ENCODE measurements at places on chromosomes 11 and 22.
A peak's percentile ranks its signal among the peaks of the same experiment; 100 is the strongest.

GRCh38 chr11:79671401-79671800 is 230.6 kb upstream of the TENM4 start:
- DNase-seq: no peak

DNA sequence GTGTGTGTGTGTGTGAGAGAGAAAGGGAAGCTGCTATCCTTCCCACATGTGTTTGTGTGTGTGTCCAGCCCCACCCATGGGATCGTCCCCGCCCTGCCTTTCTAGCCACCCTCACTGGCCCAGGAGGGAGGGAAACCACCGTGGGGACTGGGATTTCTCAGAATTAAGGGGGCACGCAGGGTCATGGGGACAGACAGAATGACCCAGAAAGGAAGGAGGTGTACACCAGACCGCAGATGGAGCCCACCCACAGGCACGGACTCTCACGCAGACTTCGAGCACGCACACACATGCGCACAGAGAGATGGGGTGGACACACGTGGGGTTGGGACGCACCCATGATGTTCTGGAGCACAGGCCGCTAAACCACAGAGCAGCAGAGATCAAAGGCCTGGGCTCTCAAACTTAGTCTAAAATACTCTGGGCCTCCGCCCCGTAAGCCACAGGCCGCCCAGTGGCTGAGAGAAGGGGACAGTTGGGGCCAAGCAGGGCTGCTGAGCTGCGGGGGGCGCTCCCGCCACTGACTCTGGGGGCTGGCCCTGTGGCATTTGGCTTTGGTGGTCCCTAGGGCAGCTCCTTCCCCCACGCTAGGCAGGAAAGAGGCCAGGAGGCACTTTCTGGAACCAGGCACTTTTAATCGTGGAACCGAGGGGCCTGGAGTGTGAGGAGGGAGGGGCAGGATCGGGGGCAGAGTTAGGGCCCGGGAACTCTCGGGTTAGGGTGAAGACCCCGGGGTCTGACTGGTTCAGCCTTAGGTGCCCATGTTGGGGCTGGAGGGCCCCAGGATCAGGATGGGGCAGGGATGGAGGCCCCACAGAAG is 1.5 kb downstream of the IFITM5 start:
- DNase-seq: no peak

- no peak for DNase-seq
Measured at GRCh38 chr11:133181667-133182066, 350.6 kb downstream of the OPCML start.

DNA sequence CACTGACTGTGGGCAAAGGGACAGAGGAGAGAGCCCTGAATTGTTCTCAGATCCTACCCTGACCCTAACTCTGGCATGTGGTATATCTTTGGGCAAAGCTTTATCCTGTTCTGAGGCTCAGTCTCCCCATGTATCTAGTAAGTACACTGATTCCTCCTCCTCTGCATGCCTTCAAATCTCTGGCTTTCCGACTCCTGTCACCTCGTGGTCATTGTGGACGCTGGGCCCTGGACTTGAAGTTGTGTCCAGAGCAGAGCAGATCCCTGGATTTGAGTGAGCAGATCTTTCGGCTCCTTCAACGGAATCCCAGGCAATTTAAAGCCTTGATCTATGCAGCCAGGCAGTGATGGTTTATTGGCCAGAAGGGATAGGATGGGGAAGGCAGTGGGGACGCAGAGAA is 3.0 kb downstream of the MOGAT2 start:
- no peak for DNase-seq

GRCh38 chr11:57294225-57295131 is 30.3 kb downstream of the TNKS1BP1 start:
- no peak for DNase-seq

- DNase-seq: no peak
Measured at GRCh38 chr11:75498556-75499255, 27.0 kb downstream of the GDPD5 start.

DNA sequence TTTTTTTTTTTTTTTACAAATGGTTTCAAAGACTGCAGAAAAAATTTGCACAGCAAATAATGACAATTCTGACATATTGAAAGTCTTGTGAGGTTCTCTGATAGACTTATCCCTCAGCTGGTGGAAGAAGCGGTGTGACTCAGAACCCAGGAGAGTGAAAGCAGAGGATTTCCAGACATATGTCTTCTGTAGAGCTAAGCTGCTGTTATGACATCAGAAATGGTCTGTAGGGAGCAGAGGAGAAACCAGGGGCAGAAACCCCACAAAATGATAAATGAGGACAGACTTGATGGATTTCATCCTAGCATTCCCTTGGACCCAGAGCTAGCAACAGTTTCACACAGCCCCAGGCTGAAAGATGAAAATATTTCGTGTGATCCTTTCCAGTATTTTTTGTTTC is 582.6 kb downstream of the METTL15 start:
- no peak for DNase-seq

- no peak for DNase-seq
Measured at GRCh38 chr22:29031227-29032011, 30.2 kb downstream of the C22orf31 start.

DNA sequence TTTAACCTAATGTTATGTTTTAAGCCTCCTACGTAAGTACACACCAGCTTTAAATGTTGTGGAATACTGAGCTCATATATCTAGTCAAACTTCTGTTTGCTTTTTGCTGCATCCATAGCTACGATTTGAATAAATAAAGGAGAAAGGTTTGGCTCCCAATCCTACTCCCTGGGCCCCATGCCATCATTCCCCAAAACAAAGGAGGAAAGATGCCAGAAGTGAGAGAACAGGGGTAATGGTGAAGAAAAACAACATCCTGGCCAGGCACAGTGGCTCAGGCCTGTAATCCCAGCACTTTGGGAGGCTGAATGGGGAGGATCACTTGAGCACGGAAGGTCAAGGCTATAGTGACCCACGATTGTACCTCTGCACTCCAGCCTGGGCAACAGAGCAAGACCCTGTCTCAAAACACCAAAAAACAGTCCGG is 26.5 kb downstream of the SCGB1A1 start:
- no peak for DNase-seq

DNA sequence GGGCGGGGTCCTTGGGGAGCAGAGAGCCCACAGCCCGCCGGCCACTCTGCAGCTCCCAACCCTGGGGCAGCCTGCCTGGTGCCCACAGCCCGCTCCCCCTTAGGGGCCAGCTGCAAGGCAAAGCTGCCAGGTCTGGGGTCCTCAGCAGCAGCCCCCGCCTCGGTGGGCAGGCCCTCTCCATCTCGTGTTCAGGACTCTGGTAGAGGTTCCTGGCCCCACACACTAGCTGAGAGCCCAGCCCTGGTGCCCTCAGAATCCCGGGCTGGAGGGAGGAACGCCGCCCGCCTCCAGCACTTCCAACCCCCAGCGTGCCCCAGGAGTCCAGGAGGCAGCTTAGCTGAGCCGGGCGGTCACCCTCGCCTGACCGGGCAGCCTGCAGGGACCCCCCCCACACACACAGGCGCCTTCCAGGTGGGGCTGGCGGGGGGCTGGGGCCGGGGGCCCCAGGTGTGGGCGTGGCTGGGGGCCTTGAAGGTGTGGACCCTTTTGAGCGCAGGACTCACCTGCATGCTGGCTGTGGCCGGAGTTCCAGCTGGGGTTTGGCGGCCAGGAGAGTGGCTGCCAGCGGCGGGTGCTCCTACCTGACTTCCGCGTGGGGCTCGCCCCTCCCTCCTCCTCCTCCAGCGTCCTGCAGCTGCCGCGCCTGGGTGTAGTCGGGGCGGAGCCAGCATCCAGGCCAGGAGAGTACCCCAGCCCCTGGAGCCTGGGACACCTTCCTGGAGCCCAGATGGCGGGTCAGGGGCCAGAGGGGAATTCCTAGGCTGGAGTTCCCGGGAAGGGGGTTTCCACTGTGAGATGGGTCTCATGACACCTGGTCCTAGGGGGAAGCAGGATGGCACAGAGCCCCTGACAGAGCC is at the start of gene ANO9:
Gene ANO9 (minus strand): TSS at position 594 of the 857 bp plus-strand sequence. CDS start 85 bp downstream, at position 509.
- DNase-seq: peak; percentile 39

DNA sequence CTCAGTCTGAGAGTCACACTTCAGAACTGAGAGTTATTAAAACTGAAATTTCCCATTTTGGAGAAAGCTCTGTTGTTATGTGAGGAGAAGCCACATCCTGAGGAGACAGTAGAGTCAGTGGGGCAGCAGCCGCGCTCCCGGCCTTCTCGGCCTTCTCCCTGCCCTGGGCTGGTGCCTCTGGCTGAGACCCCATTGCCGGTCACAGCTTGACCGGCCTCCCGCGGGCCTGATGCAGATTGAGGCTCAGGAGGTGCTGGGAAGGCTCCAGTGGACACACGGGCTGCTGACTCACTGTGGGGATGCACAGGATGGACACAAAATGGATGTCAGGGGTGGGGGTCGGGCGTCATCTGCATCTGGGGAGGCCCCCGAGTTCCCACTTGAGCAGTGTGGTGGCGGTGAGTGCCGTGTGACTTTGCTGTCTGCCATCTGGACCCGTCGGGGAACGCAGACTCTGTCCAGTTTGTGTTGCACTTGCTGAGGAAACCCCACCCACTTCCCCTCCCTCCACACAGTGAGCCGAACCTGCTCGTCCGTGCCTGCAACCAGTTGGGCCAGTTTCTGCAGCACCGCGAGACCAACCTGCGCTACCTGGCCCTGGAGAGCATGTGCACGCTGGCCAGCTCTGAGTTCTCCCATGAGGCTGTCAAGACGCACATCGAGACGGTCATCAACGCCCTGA is 50.1 kb downstream of the MUC6 start:
- no peak for DNase-seq

DNA sequence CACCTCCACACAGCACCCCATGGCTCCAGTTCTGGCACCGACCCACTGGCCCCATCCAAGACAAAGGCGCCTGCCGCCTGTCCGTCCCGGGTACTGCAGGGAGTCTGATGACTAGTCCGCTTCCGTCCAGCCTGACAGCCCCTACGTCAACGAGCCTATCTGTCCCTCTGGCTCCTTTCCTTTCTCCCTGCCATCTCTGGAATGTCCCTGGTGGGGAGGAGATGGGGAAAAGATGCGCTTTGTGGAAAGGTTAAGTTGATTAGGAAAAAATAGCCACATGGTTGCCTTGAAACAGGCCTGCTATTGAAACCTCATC is 10.4 kb downstream of the PDGFB start:
- DNase-seq: no peak

DNA sequence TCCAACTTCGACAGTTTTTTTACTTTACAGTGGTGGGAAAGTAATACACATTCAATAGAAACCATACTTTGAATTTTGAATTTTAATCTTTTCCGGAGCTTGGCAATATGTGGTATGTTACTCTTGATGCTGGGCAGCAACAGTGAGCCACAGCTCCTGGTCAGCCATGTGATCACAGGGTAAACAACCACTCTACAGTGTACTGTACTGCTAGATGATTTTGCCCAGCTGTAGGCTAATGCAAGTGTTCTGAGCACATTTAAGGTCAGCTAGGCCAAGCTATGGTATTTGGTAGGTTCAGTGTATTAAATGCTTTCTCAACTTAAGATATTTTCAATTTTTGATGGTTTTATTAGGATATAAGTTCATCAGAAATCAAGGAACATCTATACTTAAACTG is 48.7 kb upstream of the GRIK4 start:
- no peak for DNase-seq

DNA sequence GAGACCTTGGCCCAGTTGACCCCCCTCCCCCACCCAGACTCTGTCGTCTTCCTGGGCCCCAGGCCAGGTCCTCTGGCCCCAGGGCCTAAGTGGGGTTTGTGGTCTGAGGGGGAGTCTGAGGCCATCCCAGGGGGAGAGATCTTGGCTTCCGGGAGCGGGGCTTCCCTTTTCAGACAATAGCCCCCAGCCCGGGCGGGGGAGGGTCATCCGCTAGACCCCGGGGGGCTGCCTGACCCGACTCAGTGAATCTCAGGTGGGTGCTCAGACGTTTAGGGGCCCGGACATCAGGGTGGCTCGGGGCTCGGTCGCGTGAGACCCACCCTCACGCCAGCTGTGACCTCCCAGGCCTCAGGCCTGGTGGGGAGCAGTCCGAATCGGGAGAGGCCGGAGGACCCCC is 609 bp downstream of the MAPK11 start:
- DNase-seq: no peak

DNA sequence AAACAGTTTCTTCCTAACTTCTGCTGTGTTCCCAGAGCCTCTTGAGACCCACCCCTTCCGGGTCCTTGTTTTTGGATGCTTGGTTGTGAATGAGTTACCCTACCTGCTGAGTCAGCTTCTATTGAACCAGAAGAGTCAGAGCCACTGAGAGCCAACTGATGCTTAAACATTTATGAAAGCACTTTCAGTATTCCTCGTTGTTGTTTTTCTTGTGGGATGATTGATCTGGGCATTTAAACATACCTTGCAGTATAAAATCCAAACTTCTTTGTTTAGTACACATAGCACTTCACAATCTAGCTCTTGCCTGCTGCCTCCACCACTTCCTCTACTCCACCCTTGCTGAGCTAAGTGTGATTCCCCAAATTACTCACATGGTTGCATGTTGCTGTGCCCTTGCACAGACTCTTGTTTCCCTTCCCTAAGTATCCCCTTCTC is 5.5 kb downstream of the PRSS23 start:
- DNase-seq: no peak

DNA sequence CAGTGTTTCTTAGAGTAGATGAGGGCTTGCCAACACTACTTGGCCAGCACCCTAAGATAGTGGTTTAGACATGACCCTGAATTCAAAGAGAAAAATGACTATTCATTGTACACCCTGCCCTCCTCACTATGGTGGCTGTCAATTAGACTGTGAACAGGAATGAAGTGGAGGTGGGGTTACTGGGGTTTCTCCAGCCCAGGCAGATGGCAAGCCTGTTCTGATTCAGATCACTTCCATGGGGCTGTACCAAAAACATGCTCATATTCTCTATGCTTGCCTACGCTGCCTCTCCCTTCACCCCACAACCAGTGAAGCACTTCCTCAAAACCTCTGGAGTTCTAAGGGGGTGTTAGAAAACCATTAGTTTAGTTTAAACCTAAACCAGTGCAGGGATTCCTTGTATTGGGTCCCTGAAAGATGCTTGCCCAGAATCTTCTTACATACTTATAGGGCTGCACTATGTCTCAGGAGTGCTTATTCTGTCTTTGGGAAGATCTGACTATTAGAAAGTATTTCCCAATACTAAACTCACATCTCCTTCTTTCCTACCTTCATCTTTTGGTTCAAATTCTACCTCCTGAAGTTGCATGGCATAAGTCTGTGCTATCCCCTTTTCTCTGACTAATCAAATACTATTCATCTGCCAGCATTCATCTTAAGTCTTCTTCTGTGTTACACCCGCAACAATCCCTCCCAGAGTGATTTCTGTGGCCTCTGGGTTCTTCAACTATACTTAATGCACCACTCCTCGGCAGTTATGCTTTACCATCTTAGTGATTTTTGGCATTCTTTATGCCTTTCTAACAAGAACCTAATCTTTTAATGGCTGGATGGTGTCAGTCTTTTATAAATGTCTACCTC is 71.8 kb downstream of the ATG16L2 start:
- DNase-seq: no peak

GRCh38 chr11:12157241-12157661 is 46.9 kb downstream of the MICAL2 start:
- no peak for DNase-seq

- no peak for DNase-seq
Measured at GRCh38 chr11:112727341-112727841, 233.8 kb upstream of the NCAM1 start.

All from activated CD4-positive, alpha-beta T cell treated with anti-CD3 and anti-CD28 coated beads, Interleukin-2, amount 50 U/mL, for 24 hours (primary cell).